ENCODE measurements at places on chromosomes 12 and 14. TPM values are rescaled to one million over a fixed set of nuclear protein-coding genes. Genes with fewer than 3 reads are reported as not detected.

Gene KIF26A
- polyA plus RNA-seq, result 6.4 TPM

Gene P2RX2
- polyA plus RNA-seq, result 1.7 TPM

Gene HOXC6
- 34.1 TPM for polyA plus RNA-seq

Gene ETV6
- polyA plus RNA-seq, result 16.3 TPM

Gene REM2
- polyA plus RNA-seq, result 1.9 TPM

Gene ATG2B
- 47.8 TPM for polyA plus RNA-seq

Gene CLEC4C
- polyA plus RNA-seq, result 0.23 TPM

Gene FBXW8
- 23.8 TPM for polyA plus RNA-seq

Gene ASCL1
- 0.08 TPM for polyA plus RNA-seq

All from left kidney (tissue), 8 donors.